ENCODE measurements at places on chromosomes 16 and 17. TPM values are rescaled to one million over a fixed set of nuclear protein-coding genes. Genes with fewer than 3 reads are reported as not detected.

- no peak for DNase-seq
Observed at GRCh38 chr16:17538927-17539326, 68.2 kb upstream of the XYLT1 start.

- peak; percentile 78 for DNase-seq
Observed at GRCh38 chr16:72073560-72074230, 10.7 kb downstream of the HPR start.

The PTX4 gene
- total RNA-seq: not detected

DNA sequence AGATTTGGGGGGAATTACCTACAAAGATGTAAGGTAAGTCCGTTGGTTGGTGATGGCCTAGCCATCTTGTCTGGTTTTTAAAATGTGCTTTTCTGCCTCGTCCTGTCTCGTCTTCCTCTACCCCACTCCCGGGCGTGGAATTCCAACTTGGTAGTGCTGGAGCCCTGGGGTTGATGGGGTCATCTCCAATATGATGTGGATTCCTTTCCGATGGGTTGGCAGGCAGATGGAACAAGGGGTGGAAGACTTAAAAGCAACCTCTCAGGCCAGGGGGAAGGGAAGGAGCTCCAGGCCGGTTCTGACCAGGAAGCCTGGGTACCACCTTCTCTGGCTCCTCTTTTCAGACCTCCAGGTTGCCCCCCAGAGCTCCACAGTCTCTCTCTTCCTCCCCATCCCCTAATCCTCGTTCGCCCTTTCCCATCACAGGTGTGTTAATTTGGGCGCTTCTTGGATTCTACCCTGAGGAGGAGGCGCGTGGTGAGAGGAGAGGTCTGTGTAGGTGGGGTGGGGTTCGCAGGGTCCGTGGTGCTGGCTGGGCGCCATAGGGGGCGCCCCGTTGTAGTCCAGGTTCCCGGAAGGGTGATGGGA is 5.1 kb upstream of the HOXB2 start:
- DNase-seq: no peak

- no peak for DNase-seq
Observed at GRCh38 chr16:85125570-85126393, 13.5 kb upstream of the CIBAR2 start.

The KRTAP3-2 gene
- not detected for total RNA-seq

DNA sequence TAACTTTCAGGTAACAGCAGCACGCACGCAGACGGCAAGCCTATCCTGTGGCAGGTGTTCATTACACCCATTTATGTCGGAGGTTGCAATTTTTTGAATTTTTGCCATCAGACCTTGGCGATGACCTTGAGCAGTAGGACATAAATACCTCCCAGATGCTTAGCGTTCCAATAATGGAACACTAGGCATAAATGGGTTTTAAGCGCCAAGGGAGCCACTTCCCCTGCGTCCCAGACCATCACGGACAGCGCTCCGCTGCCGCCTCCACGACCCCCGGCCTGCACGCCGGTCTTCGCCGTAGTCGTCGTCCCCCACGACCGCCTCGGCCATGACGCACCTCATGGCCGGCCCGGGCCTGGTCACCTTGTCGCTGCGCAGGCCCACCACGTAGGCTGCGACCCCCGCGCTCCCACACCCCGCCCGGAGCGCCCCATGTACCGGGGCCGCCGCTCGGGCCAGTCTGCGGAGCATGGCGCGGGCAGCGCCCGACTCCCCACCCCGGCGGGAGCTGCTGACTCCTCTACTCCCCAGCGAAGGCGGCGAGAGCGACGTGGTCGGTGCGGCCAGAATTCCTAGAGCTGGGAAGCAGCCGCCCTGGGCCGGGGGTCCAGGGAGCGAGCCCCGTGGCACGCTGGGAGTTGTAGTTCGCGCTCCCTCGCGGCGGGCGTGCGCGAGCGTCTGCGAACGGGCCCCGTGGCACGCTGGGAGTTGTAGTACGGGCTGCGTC is 22.7 kb downstream of the TMEM235 start:
- peak; percentile 79 for DNase-seq

DNA sequence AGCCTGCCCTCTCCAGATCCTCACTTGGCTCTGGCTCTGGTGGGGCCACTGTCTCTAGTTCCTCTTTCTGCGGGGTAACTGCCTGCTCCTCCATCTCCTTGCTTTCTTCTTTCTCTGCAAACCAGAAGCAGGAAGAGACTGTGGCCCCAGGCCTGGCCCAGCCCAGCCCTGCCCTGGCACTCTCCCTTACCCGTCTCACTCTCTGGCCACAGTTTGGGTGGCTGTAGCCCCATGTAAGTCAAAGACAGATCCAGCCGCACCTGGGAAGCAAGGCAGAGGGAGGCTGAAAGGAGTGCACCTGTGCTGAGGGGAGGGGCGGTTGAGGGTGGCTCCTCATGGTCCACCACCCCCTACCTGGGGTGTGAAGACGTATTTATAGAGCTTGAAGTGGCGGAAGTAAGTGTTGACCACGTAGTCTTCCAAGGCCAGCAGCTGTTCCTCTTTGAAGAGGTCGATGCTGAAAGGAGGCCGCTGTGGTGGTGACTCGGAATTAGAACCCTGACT is 2.8 kb downstream of the CFAP119 start:
- DNase-seq: no peak

The TPSAB1 gene
- total RNA-seq: 2.6 TPM

The RHBDF2 gene
- total RNA-seq: 14.8 TPM

DNA sequence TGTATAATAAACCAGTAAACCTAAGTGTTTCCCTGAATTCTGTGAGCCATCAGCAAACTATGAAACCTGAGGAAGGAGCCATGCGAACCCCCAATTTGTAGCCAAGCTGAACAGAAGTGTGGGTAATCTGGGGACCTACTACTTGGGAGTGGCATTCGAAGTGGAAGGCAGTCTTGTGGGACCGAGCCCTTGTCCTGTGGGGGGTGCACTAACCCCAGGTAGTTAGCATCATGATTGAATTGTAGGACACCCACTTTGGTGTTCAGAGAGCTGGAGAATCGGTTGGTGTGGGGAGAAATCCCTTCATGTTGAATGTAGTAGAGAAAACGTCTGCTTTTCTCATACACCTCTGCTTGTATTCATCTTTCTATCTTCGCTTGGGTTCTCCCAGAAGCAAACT is 79.7 kb upstream of the CPHXL start:
- DNase-seq: no peak

DNA sequence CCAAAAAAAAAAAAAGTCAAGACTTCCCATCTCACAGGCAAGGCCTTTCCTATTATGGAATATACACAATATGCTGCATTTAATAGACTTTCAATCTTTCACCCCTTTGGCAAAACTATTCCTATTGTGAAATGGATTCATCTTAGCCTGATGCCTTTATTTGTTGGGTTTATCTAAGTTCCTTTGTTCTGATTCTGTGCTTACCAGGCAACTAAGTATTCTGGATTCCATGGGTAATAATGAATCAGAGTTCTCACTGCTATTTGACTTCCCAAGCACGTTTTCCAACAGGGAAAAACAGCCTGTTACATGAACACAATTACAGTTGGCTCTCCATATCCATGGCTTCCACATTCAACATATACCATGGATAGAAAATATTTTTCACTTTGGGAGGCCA is 135.5 kb downstream of the MYO1D start:
- DNase-seq: no peak

GRCh38 chr17:76998839-76999238 is 130.6 kb downstream of the MGAT5B start:
- DNase-seq: no peak

GRCh38 chr17:45320349-45320930 is 3.6 kb upstream of the MAP3K14 start:
- no peak for DNase-seq

The PERCC1 gene
- total RNA-seq: not detected

DNA sequence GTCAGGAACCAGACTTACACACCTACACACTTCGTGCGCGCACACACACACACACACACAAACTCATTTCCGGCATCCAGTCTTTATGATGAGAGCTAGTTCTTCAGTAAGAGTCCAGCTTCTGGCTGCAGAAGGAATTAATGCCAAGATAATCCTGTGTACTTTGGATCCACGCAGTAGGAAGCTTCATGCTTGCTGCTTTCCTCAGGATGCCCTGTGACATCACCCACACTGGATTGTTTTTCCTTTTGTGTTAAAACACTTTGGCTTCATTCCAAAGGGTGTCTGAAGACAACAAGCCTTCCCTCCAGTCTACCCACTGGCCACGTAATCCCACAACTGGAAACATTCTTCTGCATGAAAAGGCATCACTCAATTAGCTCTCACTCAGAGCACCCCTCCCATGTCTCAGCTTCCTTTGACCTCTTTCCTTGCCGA is 35.4 kb downstream of the KCNJ16 start:
- DNase-seq: no peak

The ESRP2 gene
- total RNA-seq: 1.2 TPM

DNA sequence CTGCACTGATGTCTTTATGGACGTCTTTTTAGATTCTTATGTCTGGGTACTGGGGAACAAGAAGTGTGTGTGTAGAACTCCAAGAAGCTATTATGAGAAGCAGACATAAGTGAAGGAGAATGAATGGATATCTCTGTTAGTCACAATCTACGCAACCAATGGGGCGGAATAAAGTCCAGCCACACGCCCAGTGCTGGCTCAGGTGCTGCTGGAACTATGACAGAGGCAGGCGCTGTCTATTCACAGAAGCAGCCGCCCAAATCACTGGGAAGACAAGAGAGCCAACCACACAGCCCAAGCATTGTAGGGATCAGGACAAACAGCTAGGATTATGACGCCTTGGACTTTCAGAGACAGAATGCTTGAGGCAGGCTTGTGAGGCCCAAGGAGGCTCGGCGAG is 43.9 kb upstream of the ICAM2 start:
- no peak for DNase-seq

The ZACN gene
- not detected for total RNA-seq

GRCh38 chr17:43171586-43172487 is 823 bp downstream of the NBR1 start:
- peak; percentile 62 for DNase-seq

The RAPGEFL1 gene
- total RNA-seq: 1.6 TPM

DNA sequence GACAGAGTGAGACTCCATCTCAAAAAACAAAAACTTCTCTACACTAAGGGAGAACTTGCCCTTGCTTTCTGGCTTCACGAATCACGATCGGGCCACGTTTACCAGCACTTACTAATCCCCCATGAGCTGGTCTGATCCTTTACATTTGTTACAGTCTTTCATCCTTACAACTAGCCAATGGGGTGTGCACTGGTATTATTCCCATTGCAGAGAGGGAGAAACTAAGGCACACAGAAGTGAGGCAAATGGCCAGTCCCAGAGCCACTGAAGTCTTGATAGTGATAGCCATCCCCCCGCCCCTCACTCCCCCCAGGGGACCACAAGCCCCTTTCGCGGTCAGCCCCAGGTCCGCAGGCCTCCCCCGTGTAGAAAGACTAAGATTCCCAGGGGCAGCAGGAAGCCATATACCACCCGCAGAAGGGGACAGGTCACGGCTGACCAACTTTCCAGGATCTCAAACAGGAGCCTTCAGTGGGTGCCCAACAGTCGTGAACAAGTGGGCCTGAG is 868 bp downstream of the NATD1 start:
- DNase-seq: no peak

The MPV17L gene
- 10.8 TPM for total RNA-seq

The NOG gene
- 1.5 TPM for total RNA-seq

GRCh38 chr17:47905221-47905733 is 9.2 kb downstream of the SP2 start:
- peak; percentile 84 for DNase-seq

- DNase-seq: no peak
Observed at GRCh38 chr17:35889818-35890773, 9.9 kb upstream of the CCL5 start.

DNA sequence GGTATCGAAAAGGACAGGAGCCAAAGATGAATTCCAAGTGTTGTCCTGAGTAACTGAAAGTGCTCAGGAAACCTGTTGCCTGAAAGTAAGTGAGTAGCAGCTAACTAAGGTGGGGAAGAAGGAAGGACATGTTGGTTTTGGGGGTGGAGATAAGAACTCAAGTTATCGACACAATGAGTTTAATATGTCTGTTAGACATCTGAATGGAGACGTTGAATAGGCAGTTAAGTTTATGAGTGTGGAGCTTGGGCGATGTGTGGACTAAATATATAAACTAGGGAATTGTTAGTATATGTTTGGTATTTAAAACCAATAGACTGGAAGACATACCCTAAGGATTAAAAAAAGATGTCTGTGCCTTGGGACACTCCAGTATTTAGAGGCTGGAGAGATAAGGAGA is 82.7 kb upstream of the ASIC2 start:
- DNase-seq: no peak

DNA sequence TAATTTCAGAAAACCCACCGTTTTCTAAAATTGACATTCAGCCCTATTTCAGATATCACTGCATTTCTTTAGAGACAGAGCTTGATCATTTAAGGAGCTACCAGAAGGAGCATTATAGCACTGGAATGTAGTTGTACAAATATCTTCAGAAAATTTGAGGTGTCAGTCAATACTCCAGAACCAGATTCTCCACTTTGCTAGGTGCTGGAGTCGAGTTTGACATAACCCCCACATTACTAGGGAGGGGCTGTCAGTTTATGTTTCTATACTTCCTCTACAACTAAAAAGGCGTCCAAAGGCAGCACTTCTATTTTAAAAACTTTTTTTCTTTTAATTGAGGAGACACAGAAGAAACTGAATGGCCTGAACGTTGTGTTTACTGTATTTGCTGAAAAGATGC is 892 bp upstream of the KIAA0513 start:
- DNase-seq: no peak

DNA sequence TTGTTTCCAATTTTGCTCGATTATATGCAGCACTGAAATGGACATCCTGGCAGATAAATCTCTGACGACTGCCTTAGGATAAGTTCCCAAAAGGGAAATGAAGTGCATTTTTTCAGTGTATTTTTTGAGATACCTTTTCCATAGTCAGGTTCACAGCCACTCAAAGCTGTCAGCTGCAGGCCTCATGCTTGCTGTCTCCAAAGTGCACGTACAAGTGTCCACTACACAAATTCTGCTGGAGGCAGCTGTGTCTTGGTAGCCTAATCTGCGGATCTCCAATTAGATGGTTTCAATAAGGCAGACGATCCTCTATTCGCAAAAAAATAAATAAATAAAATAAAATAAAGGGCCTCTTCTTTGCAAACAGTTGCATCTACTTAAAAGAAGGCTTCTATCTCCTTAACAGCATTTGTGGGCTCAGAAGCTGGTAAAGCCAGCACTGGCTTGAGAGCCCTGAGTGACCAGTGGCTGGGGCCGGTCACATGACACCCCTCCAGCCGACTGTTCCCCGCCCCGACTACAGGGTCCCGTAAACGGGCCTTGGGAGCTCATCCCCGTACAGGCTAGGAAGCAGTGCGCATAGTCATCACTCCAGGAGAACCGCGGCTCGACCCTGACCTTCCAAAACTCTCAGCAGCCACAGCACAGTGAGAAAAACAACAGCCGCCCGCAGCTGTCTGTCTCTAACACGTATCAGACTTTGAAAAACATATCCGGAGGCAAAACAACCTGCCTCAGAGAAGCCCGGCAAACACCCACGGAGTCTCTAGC is 18.8 kb downstream of the RPH3AL start:
- peak; percentile 94 for DNase-seq

The CMTM4 gene
- 15.2 TPM for total RNA-seq

- DNase-seq: no peak
Observed at GRCh38 chr17:58873926-58874325, 118.3 kb downstream of the PPM1E start.

All from right atrium auricular region (tissue), 2 donors.